Effector memory CD4-positive, alpha-beta T cell (primary cell): ENCODE measurements at places on chromosomes 3 and 15.
A peak's percentile ranks its signal among the peaks of the same experiment; 100 is the strongest.

DNA sequence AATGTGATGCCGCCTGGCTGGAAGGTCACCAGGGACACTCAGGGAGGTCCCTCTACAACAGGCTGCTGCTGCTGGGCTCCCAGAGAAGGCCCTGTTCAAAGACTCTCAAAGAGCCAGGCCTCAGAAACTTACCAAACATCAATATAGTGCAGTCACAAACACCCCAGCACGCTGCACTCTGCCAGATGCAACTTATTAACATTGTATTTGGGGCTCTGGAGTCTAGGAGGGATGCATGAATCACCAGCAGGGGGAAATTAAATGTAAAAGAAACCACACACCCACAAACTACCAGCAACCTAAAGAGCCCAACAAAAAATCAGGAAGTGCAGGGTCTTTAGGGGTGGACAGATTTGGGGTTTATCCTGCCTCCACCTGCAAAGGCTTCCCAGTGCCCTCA lies 74.6 kb upstream of the SPATA12 start:
- DNase-seq = no peak
- peaks cover 7% of the 10 kb centered on the region for H3K4me1 ChIP-seq
- H3K36me3 ChIP-seq = no peaks in the 10 kb centered on the region

GRCh38 chr15:71547011-71547410 lies 263.3 kb upstream of the NR2E3 start:
- H3K4me1 ChIP-seq = no peaks in the 10 kb centered on the region
- H3K27ac ChIP-seq = no peak overlapping the region
- no peak overlapping the region for H3K4me3 ChIP-seq
- H3K27me3 ChIP-seq = no peaks in the 10 kb centered on the region
- no peaks in the 10 kb centered on the region for H3K36me3 ChIP-seq
- no peak for DNase-seq

DNA sequence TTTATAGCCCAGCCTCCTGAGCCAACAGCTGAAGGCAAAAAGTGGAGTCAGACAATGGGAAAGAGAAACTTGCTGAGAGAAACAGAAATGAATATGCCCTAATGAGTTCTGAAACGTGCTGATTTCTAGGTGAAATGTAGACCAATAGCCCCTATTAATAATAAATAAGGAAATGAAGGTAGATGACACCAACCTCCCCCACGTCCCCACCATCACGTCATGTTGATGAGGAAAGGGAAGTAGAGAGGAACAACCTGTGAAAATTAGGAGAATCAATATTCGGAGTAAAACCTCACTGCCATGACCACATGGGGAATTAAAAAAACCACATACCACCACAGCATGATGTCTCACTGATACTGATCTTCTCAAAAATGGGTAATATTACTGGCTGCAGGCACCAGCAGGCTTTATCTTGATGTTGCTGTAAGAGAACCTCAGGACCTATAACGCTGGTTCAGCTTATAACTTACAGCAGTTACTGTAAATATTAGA lies 64.0 kb downstream of the KAT2B start:
- no peaks in the 10 kb centered on the region for H3K27me3 ChIP-seq
- peak; percentile 50 for DNase-seq
- H3K27ac ChIP-seq = peak overlapping the region; percentile 79
- no peaks in the 10 kb centered on the region for H3K36me3 ChIP-seq
- peaks cover 61% of the 10 kb centered on the region for H3K4me1 ChIP-seq

GRCh38 chr3:161177991-161178390 lies 43.1 kb upstream of the NMD3 start:
- H3K4me3 ChIP-seq = no peak overlapping the region
- H3K4me1 ChIP-seq = no peaks in the 10 kb centered on the region
- H3K27me3 ChIP-seq = no peaks in the 10 kb centered on the region
- DNase-seq = no peak

DNA sequence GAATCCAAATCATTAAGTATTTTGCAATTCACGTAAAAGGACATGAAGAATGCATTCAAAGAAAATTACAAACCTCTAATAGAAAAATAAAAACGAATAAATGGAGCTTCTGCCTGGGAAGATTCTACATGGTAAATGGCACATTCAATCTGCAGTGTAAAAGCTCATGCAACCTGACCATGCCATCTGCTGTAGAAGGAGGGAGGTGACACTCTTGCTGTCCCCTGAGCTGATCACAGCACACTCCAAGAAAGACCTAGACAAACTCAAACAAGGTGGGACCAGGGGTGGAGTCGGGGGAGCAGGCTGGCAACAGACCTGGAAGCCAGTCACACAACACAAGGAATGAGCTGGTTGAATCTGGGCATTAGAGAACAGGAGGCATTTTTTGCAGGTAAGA lies 101.8 kb downstream of the BDH1 start:
- no peaks in the 10 kb centered on the region for H3K36me3 ChIP-seq
- H3K27ac ChIP-seq = no peak overlapping the region
- no peak overlapping the region for H3K4me3 ChIP-seq
- H3K27me3 ChIP-seq = no peaks in the 10 kb centered on the region
- no peaks in the 10 kb centered on the region for H3K4me1 ChIP-seq

GRCh38 chr15:29542994-29543393 lies 273.4 kb upstream of the NSMCE3 start:
- H3K27me3 ChIP-seq = no peaks in the 10 kb centered on the region
- no peak overlapping the region for H3K4me3 ChIP-seq
- no peak for DNase-seq

- no peak for DNase-seq
- H3K4me3 ChIP-seq = no peak overlapping the region
- H3K27ac ChIP-seq = no peak overlapping the region
- no peaks in the 10 kb centered on the region for H3K36me3 ChIP-seq
Observed at GRCh38 chr3:16820485-16820884, 64.3 kb upstream of the PLCL2 start.

- H3K27ac ChIP-seq = no peak within 1 kb of the TSS
- H3K4me1 ChIP-seq = no peaks in the 10 kb centered on the region
- no peaks in the 10 kb centered on the region for H3K36me3 ChIP-seq
- DNase-seq = no peak
- no peaks in the 10 kb centered on the region for H3K27me3 ChIP-seq
Observed at GRCh38 chr3:64224826-64225610, at the start of gene PRICKLE2. Gene PRICKLE2 (minus strand): TSS chr3:64225466. CDS start chr3:64198927, 26,539 bp downstream.

GRCh38 chr3:62201438-62202035 lies 171.8 kb downstream of the FEZF2 start:
- no peaks in the 10 kb centered on the region for H3K36me3 ChIP-seq
- no peaks in the 10 kb centered on the region for H3K27me3 ChIP-seq
- no peak overlapping the region for H3K27ac ChIP-seq
- H3K4me1 ChIP-seq = no peaks in the 10 kb centered on the region
- no peak for DNase-seq

GRCh38 chr3:69095636-69096035 lies 10.9 kb downstream of the ARL6IP5 start:
- H3K27ac ChIP-seq = peak overlapping the region; percentile 66
- H3K4me1 ChIP-seq = peaks cover 66% of the 10 kb centered on the region
- no peak for DNase-seq
- peak overlapping the region; percentile 1 for H3K4me3 ChIP-seq
- H3K36me3 ChIP-seq = no peaks in the 10 kb centered on the region

DNA sequence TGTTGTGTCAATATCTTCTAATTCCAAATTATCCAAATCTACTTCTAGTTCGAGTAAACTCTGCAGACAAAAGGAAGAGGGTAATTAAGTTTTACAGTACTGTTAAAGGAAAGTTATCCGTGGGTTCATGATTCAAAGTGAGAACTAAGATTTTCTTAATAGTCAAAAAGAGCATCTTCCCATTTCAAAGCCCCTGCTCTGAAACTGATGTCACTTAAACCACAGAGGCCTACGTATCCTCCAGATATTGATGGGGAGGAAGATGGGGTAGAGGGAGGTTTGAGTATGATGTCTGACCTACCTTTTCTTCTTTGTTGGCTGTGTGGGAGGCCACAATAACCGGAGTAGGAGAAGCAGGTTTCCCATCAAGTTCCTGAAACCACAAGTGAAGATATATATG lies 14.1 kb downstream of the MRPS22 start:
- no peak overlapping the region for H3K27ac ChIP-seq
- H3K36me3 ChIP-seq = peaks cover 80% of the 10 kb centered on the region

DNA sequence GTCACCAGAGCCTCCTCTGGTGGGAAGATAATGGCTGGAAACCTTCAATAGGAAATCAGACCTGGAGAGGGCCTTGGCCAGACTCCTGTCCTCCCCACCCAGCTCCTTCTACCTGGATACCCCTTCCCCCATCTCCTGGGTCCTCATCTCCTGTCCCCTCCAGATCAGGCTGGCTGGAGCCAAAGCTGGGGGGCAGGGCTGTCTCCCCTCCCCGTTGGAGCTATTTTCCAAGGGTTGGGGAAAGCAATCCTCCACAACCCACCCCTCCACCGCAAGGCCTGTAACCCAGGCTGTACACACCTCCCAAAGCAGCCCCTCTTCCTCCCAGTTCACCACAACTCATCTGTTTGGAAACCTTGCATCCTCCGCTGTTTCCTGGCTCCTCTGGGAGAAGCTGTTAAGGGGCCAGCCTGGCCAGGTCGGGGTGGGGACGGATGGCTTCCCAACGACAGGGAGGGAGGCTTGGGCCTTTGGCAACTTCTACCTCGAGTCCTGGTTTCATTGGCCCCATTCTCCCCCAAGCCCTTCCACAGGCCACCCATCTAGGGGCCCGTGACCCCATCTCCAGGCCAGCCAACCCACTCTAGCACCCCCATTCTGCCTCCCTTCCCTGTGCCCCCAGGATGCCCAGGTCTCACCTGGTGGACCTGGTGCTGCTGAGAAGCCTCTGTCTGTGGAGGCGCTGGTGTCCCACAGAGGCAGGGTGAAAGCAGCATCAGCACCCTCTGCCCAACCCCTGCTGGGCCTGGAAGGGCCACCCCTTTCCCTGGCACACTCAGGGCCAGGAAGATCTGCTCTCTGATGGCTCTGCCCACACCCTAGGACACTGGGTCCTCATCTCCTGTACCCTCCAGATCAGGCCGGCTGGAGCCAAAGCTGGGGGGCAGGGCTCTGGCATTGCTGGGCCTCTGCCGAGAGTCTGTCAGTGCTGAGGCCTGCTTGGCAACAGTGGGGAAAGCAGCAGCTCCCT lies 22.1 kb upstream of the GOLGA6C start:
- peaks cover 3% of the 10 kb centered on the region for H3K27me3 ChIP-seq
- no peaks in the 10 kb centered on the region for H3K36me3 ChIP-seq
- no peak for DNase-seq

- H3K27ac ChIP-seq = no peak overlapping the region
- H3K36me3 ChIP-seq = no peaks in the 10 kb centered on the region
- DNase-seq = no peak
- no peaks in the 10 kb centered on the region for H3K4me1 ChIP-seq
- no peaks in the 10 kb centered on the region for H3K27me3 ChIP-seq
- H3K4me3 ChIP-seq = no peak overlapping the region
Observed at GRCh38 chr15:59835776-59836175, 146.7 kb upstream of the BNIP2 start.

GRCh38 chr3:43155464-43156121 lies 49.7 kb upstream of the POMGNT2 start:
- peaks cover 3% of the 10 kb centered on the region for H3K4me1 ChIP-seq
- H3K27me3 ChIP-seq = no peaks in the 10 kb centered on the region
- H3K36me3 ChIP-seq = no peaks in the 10 kb centered on the region
- no peak overlapping the region for H3K27ac ChIP-seq
- no peak for DNase-seq
- H3K4me3 ChIP-seq = no peak overlapping the region

DNA sequence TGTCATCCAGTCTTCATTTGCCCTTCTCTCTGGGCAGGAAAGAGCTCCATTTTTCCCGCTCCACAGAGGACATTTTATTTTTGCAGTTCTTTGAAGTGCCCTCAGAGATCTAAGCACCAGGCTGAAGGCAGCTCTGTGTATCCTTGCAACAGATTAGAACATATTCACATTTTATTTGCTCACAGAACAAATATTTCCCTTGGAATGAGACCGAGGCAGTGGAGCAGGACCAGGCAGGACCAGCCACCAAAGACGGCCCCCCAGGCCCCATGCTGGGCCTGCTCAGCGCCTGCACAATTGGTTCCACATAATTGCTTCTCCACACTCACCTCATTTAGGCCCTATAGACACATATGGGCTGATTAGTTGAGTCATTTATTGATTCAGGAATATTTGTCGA lies 15.7 kb upstream of the ETV5 start:
- H3K4me3 ChIP-seq = no peak overlapping the region
- H3K36me3 ChIP-seq = no peaks in the 10 kb centered on the region
- H3K27ac ChIP-seq = no peak overlapping the region
- H3K27me3 ChIP-seq = peaks cover 5% of the 10 kb centered on the region
- DNase-seq = no peak

- H3K4me1 ChIP-seq = peaks cover 28% of the 10 kb centered on the region
- H3K4me3 ChIP-seq = peak overlapping the region; percentile 54
- no peaks in the 10 kb centered on the region for H3K36me3 ChIP-seq
- no peak for DNase-seq
Observed at GRCh38 chr3:107599772-107600145, 77.0 kb downstream of the BBX start.

GRCh38 chr15:41512940-41513505 lies 604 bp downstream of the LTK start:
- peaks cover 28% of the 10 kb centered on the region for H3K4me1 ChIP-seq
- DNase-seq = no peak
- peak overlapping the region; percentile 57 for H3K4me3 ChIP-seq
- no peak overlapping the region for H3K27ac ChIP-seq
- peaks cover 3% of the 10 kb centered on the region for H3K36me3 ChIP-seq

DNA sequence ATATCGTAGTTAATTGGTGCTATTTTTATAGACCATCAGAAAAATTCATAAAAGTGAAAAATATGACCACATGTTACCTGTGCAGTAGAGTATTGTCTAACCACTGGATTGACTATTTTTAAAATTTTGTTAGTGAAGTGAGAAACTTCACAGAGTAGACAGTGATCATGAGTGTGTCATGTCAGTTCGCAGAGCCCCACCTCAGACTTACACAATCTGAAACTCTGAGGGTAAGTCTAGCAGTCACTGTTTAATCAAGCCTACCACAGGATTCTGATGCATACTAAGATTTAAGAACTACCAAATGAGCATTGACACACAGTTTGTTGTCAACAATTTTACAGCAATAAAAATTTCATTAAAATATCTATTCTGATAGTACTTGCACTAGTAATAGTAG lies 552.9 kb upstream of the SUCLG2 start:
- DNase-seq = no peak
- no peaks in the 10 kb centered on the region for H3K27me3 ChIP-seq
- no peaks in the 10 kb centered on the region for H3K4me1 ChIP-seq

DNA sequence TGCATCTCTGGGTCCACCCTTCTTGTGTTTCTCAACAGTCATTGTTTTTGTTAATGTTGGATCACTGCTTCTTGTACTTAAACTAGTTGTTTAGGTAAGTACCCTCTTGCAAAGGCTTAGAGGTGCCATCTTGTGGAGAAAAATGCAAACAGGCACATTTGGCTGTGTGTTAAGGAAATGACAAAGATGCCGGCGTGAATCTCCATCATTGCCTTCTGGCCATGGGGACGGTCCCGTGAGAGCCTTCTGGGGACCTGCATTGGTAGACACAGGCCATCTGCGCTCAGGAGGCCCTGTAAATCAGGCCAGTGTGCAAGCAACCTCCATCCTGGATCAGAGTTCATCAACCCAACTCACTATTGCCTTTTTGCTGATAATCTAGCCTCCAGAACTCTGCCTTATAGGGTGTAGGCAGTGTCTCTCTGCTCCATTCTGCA lies 158.6 kb upstream of the NR2E3 start:
- no peaks in the 10 kb centered on the region for H3K4me1 ChIP-seq
- no peaks in the 10 kb centered on the region for H3K36me3 ChIP-seq
- H3K27me3 ChIP-seq = no peaks in the 10 kb centered on the region
- H3K27ac ChIP-seq = no peak overlapping the region
- H3K4me3 ChIP-seq = no peak overlapping the region
- no peak for DNase-seq
